Uterus (tissue), 4 donors: ENCODE measurements at places on chromosomes 1 and 21. TPM values are rescaled to one million over a fixed set of nuclear protein-coding genes. Genes with fewer than 3 reads are reported as not detected.

DNA sequence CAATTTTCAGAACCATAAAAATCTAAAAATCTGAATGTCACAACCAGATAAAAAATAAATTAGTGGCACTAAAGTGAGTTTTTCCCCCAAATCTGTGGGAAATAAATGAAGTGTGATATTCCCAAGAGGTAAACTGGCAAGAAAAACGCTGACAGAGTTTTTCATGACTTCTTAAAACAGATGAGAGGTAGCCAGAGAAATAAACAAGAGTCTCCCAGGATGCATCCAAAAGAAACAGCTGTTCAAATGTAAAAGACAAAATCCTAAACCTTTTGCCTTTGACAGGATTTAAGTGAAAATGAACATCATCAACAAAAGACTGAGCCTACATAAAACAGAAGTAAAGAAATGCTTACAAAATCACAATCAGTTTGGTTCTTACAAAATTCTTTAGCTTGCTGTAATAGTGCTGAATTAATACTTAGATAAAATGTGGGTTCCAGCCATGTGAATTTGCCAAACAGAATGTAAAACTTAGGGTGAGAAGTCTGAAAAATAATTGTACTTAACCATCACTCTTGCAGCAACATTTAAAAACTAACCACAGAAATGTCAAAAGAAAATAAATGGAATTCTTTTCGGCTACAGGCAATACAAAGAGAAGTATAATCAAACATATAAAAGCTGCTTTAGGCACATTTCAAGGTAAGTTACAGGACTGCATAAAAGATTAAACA, 133.6 kb downstream of the EIF4G3 start:
- H3K4me3 ChIP-seq: no peak overlapping the region
- H3K36me3 ChIP-seq: no peaks in the 10 kb centered on the region
- no peaks in the 10 kb centered on the region for H3K27me3 ChIP-seq
- H3K27ac ChIP-seq: no peak overlapping the region

DNA sequence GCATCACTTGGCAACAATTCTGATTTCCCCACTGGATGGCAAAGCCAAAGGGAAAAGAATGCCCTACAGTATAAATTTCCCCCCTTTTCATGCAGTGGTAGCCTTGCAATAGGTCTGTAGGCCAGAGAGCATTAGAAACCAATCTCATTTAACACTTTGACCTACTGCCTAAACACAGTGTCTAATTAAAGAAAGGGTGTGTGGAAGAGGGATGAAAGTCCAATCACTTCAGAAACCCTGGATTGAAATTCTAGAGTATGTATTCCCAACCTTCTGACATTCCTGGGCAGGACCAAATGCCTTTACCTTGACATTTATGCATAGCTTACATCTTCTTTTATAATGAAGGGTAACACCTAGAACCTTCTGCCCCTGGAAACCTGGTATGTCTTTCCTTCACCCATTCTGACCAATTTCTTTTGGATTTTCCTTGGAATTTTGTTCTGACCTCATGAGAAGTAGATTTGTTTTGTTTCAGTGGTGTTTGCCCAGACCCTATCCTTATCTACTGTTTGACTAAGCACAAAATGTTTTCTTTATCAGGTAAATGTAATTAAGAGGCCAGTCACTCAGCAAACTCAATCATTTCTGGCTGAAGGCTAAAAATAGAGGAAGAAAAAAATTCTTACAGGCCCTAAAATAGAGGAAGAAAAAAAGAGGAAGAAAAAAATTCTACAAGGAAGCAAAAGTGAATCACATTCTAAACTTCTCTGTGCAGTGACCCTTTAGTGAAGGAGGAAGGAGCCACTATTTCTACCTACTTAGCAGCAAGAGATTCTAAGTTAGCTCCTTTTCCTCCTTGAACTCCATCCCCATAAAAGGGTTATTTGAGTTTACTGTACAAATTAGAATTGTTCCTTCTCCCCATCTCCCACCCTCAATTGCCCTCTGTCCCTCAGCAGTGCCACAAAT, 129.5 kb upstream of the DSCAM start:
- H3K27ac ChIP-seq: no peak overlapping the region
- no peaks in the 10 kb centered on the region for H3K36me3 ChIP-seq
- no peaks in the 10 kb centered on the region for H3K27me3 ChIP-seq
- H3K4me3 ChIP-seq: no peak overlapping the region

GRCh38 chr1:175919001-175919400, 175.6 kb upstream of the TNR start:
- no peak for DNase-seq
- no peaks in the 10 kb centered on the region for H3K27me3 ChIP-seq
- no peaks in the 10 kb centered on the region for H3K4me1 ChIP-seq
- no peak overlapping the region for H3K27ac ChIP-seq
- no peak overlapping the region for H3K4me3 ChIP-seq
- no peaks in the 10 kb centered on the region for H3K36me3 ChIP-seq

GRCh38 chr1:39110325-39110851, 84.2 kb downstream of the NDUFS5 start:
- no peaks in the 10 kb centered on the region for H3K36me3 ChIP-seq
- H3K4me3 ChIP-seq: no peak overlapping the region
- peaks cover 13% of the 10 kb centered on the region for H3K4me1 ChIP-seq

DNA sequence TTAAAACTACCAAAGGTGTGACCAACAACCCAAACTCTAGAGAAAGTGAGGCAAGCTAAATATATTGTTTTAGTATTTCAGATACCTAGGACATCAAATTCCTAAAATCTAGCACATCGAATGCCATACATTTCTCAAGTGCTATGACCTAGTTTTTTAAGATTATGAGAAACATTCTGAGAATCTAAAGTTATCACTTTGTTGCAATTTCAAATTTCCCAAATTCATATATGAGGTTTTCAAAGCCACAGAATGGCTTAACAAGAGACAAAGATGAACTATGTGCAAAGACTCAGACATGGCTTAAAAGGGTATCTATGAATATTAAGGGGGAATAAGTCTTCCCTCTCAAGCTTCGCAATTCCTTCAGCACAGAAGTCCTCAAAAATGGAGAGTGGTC, 6.8 kb downstream of the SCYL3 start:
- no peak for DNase-seq
- H3K27me3 ChIP-seq: no peaks in the 10 kb centered on the region

GRCh38 chr1:37622131-37622530, 12.6 kb downstream of the RSPO1 start:
- no peak overlapping the region for H3K4me3 ChIP-seq
- no peak for DNase-seq
- H3K27ac ChIP-seq: peak overlapping the region; percentile 86
- no peaks in the 10 kb centered on the region for H3K36me3 ChIP-seq

DNA sequence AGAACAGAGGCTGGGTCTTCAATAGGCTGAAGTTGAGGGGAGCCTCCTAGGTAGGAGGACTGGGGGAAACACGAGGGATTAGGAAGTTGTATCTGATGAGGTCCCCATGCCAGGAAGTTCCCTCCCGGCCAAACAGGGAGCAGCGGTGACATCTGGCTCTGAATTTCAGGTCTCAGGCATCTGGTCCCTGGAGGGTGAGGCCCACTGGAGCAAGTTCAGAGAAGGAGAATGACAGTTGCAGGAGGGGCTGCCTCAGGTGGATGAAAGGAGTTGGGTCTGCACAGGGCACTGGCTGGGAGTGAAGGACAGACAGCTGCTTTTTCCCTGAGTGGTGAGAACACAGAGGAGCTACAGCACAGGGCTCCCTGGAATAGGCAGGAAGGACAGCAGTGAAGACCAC, 9.1 kb downstream of the TMEM9 start:
- no peaks in the 10 kb centered on the region for H3K27me3 ChIP-seq
- H3K4me1 ChIP-seq: no peaks in the 10 kb centered on the region
- H3K4me3 ChIP-seq: no peak overlapping the region
- H3K36me3 ChIP-seq: no peaks in the 10 kb centered on the region

- DNase-seq: no peak
- H3K27ac ChIP-seq: no peak within 1 kb of the TSS
- H3K27me3 ChIP-seq: peaks cover 12% of the 10 kb centered on the region
- no peaks in the 10 kb centered on the region for H3K36me3 ChIP-seq
- peak within 1 kb of the TSS; percentile 11 for H3K4me3 ChIP-seq
- peaks cover 15% of the 10 kb centered on the region for H3K4me1 ChIP-seq
Observed at GRCh38 chr1:11478571-11479374, at the start of gene DISP3. Gene DISP3 (plus strand): TSS chr1:11479155. CDS start chr1:11500993, 21,838 bp downstream.

DNA sequence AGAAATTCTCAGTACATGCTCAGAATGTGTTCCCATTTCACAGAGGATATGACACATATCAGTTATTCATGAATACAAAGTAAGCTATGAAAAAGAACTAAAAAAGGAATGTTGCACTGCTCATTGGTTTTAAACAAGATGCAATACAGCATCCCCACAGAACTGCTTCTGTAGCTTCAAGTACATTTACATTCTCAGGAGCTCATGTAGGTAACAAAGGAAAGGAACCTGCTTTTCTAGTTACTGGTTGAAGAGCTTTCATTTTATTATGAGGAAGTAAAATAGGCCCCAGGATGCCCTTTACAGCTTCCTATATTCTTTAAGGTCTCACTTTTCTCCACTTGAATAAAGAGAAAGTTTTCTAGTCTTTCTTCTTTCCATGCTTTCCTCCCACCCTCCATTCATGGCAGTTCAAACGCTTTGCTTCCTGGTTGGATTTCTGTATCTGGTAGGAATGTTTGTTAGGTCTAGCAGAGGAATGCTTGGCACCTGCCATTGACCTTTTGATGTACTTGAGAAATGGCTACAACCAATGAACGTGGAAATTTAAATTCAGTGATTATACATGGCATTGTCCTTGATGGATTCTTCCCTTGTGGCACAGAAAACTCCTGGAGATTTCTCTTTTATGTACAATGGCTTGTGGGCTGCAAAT, 27.1 kb upstream of the KCNK2 start:
- no peak overlapping the region for H3K4me3 ChIP-seq
- no peaks in the 10 kb centered on the region for H3K4me1 ChIP-seq
- H3K36me3 ChIP-seq: no peaks in the 10 kb centered on the region
- no peaks in the 10 kb centered on the region for H3K27me3 ChIP-seq

- H3K4me1 ChIP-seq: peaks cover 39% of the 10 kb centered on the region
- H3K36me3 ChIP-seq: no peaks in the 10 kb centered on the region
- H3K27me3 ChIP-seq: no peaks in the 10 kb centered on the region
- H3K4me3 ChIP-seq: no peak overlapping the region
- DNase-seq: no peak
Observed at GRCh38 chr1:15950302-15950701, 25.6 kb downstream of the ZBTB17 start.

DNA sequence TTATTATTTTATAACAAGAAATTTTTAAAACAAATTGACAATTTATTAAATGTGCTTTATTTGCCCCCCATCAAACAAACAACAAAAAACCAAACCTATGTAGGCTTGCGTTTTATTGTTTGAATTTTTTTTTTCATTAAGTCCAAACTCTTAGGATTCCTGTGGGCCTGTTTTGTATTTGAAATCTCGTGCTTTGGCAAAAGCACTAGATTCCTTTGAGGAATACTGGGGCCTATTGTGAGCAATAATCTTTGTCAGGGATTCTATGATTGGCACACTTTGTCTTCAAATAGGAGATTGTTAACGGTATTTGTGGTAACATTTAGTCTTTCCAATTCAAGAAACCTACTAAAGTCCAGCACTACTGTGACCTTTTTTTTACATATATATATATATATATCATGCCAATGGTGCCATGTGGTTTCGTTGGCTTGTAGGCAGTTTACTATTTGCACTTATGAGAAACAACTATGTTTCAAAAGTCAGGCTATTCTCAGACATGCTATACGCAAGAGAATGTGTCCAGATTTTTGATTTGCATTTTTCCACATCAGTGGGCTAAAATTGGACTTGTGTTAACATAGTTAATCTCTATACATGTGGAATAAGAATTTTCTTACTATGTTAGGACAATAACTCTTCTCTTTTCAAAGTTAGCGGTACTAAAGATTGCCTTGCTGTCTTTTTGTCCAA, 70.4 kb upstream of the GREM2 start:
- no peak overlapping the region for H3K27ac ChIP-seq
- no peak for DNase-seq
- H3K4me1 ChIP-seq: no peaks in the 10 kb centered on the region
- no peak overlapping the region for H3K4me3 ChIP-seq

- H3K27me3 ChIP-seq: no peaks in the 10 kb centered on the region
- no peaks in the 10 kb centered on the region for H3K36me3 ChIP-seq
- no peak overlapping the region for H3K4me3 ChIP-seq
Observed at GRCh38 chr1:110205591-110206155, 4.4 kb upstream of the KCNC4 start.

- no peaks in the 10 kb centered on the region for H3K27me3 ChIP-seq
- H3K36me3 ChIP-seq: no peaks in the 10 kb centered on the region
- no peak overlapping the region for H3K27ac ChIP-seq
- no peak overlapping the region for H3K4me3 ChIP-seq
- H3K4me1 ChIP-seq: no peaks in the 10 kb centered on the region
Observed at GRCh38 chr1:149962736-149963135, 26.1 kb upstream of the MTMR11 start.

DNA sequence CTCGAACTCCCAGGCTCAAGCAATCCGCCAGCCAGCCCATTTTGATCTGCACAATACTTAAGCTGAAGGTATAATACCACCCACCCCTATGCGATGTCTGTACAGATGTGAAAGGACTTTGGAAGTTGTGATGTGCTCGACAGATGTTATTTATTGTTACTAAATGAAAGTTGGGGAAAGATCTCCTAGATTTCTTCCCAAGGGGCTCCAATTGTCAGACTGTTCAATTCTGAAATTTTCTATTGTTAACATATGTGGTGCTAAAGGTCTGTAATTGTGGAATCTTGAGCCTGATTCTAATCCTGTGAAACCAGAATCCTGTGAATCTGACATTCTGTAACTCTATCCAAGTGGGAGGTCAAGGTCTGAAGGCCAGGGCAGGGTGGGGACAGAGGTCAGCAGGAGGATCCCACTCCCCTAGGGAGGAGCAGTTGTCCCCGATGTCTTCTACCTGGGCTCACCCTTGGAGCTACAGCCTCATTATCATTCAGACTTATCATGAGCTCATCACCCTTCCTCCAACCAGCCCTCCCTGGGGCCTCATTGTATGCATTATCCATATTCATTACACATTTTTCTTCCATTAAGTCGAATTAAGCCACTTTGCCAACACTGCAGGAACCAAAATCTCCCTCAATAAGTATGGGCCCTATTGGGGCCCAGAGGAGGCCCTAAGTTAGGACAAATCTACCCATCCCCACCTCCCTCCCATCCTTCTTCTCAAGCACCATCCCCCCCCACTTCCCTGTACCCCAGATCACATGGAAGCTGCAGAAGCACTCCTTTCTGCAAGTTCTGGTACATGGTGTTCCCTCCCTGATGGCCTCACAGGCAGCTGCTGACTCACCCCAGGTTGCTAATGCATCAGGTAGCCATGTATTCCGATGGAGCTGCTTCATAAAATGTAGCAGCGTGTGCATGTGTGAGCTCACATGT, 32.3 kb downstream of the SHISAL2A start:
- H3K27me3 ChIP-seq: no peaks in the 10 kb centered on the region
- no peak for DNase-seq
- H3K36me3 ChIP-seq: no peaks in the 10 kb centered on the region
- no peak overlapping the region for H3K27ac ChIP-seq
- no peaks in the 10 kb centered on the region for H3K4me1 ChIP-seq

- no peaks in the 10 kb centered on the region for H3K4me1 ChIP-seq
- H3K4me3 ChIP-seq: no peak overlapping the region
- H3K27me3 ChIP-seq: no peaks in the 10 kb centered on the region
- no peak overlapping the region for H3K27ac ChIP-seq
- H3K36me3 ChIP-seq: no peaks in the 10 kb centered on the region
- no peak for DNase-seq
Observed at GRCh38 chr1:90046635-90047034, 51.7 kb downstream of the ZNF326 start.

The MAP1LC3C gene
- total RNA-seq: not detected

The PDC gene
- total RNA-seq: not detected

The OSCP1 gene
- 15.8 TPM for total RNA-seq

The IKBKE gene
- total RNA-seq: not detected

The TAS1R1 gene
- not detected for total RNA-seq

The ABL2 gene
- total RNA-seq: 10.5 TPM

The ZMPSTE24 gene
- total RNA-seq: 17.9 TPM

The CYP4A22 gene
- total RNA-seq: not detected

The MSH4 gene
- 0.26 TPM for total RNA-seq

The FCGR2B gene
- 14.1 TPM for total RNA-seq

The EPHB2 gene
- 49.6 TPM for total RNA-seq

The SPRR2D gene
- total RNA-seq: not detected

The CHIA gene
- total RNA-seq: not detected

The TTLL10 gene
- 0.51 TPM for total RNA-seq
